ENCODE measurements at places on chromosomes 3 and 15.

- DNase-seq, result no peak
These were observed 5.7 kb upstream of the CSPG4 start for GRCh38 chr15:75718328-75718727.

DNA sequence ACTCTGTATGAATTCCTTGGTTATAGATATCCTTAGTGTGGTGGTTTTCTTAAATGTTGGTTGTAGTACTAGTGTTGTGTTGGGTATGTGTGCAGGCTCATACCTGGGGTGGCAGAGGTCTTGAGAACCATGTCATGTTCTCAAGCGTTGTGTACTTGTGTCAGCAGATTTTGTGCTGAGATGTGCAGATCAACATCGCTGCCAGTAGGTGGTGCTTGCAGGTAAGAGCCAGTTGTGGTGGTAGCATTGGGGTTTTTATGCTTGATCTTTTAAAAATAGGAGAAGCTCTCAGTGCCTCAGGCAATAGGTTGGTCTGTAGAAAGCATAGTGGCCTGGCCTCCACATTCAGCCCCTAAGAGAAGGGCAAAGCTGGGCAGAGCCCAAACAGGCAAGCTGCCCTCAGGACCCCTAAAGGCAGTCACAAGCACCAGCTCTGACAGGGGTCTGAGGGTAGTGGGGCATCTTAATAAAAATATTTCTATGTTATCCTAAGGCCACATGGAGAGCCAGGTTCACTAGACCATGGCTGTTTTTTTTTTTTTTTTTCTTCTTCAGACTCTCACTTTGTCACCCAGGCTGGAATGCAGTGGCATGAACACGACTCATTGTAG is 164.0 kb downstream of the IL20RB start:
- DNase-seq, result no peak

GRCh38 chr15:59678620-59679019 is 10.5 kb downstream of the BNIP2 start:
- DNase-seq, result no peak

- no peak for DNase-seq
These were observed at the start of gene CDV3 for GRCh38 chr3:133573629-133574194. Gene CDV3 (plus strand): TSS chr3:133573686. CDS start chr3:133574045, 359 bp downstream.

DNA sequence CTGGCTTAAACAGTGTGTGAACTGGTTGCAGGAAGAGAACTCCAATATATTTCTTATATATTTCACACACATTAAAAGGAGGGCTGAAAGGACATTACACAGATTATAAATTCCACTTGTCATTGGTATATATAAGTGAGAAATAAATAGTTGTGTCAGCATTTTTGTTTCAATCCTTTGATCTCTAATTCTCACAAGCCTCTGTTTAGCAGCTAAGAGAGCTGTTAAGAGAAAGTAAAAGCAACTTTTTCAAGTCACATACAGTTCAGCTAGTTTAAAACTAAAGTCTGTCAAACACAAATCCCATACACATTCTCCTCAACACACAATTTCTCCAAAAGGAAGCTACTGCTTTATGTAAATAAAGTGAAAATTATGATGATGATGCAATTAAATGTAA is 70.5 kb upstream of the CCDC39 start:
- no peak for DNase-seq

DNA sequence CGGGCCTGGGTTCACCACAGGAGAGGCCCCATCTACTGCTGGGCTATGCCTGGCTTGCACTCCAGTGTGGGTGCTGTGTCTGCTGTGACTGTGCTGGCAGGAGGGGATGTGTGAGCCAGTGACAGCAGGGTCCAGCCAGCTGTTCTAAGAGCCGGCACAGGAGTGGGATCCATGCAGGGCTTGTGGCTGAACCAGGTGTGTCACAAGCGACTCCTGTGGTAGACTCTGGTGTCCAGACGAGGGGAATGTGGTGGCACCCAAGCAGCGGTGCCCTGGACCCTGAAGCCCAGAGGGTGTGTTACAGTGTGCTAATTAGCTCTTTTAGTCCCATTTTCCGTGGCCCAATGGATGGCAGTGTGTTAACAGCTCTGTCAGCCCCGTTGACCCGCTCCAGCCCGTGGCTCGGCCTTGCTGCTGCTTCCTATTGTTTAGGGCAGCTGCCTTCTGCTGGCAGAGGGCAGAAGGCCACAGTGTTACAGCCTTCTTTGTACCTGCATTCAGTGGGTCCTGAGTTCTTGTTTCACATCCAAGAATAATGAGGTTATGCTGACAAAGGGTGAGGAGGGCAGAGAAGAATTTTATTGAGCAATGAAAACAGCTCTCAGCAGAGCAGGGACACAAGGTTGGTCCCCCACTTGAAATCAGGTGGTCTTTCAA is 78.5 kb upstream of the RNU6-1 start:
- no peak for DNase-seq

- DNase-seq, result no peak
These were observed 591.4 kb downstream of the FOXP1 start for GRCh38 chr3:70992131-70992530.

DNA sequence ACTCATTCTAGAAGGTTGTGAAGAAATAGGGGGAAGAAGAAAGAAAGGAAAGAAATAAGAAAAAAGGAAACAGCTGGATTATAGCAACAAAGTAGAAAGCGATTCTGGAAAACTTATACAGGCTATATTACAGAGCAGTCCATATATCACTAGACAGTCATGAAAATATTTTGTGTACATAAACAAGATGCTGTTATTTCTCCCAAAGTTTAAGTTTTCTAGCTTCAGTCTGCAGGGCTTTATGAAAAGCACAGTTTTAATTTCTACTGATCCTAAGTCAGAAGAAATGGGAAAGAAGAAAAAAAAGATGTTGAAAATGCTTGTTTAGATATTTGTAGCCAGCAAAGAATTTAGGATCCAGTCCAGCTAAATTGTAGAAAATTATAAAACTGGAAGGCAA is 321.4 kb upstream of the NDN start:
- DNase-seq, result no peak

- DNase-seq, result no peak
These were observed 17.1 kb downstream of the SKIC8 start for GRCh38 chr15:78282324-78282723.

- DNase-seq, result no peak
These were observed 83.1 kb upstream of the VEPH1 start for GRCh38 chr3:157586293-157586692.

DNA sequence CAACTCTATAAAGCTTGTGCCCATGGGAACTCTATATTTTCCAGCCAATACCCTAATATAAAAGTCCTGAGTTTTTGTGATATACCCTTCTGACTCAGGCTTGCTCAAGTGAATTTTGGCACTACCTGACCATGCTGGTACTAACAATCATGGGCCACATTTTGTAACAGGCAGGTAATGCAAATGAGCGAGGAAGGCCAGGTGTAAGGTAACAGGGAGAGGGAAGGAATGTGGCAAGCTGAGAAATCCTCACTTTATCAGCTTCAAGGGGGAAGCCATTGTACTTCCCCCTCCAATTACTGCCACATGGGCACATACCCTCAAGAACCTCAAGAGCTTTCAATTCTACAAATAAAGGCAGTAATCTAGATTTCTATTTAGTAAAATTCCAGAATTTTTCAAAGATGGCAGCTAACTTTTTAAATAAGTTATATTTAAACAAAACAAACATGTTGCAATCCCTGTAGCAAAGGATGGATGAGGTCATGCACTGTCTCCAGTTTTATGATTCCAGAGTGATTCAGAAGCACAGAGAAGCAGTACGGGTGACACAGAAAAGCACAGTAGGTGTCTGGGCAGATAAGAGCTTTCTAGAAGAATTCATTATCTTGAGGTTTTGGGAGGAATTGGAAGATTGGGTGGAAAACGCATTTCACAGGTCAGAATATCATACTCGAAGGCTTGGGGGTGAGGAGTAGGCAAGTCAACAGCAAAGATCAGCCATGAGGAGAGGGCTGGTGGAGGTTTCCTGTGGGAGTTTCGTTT is 87.6 kb downstream of the FOXP1 start:
- no peak for DNase-seq

DNA sequence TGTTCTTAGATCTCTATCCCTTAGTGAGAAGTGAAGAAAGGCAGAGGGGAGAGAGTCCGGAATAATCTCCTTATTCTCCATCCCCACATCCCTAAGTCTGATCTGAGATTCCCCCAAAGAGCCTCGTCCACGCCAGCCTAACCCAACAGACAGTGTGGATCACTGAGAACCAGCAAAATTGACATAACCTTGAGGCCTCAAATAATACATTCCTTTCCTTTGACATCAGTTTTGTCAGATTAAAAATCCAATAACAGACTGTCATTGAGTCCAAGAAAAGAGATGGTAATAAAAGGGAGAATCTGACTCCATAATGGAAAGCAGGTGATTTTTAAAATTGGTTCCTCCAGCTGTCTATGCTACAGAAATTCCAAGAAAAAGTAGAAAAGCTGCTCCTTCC is 7.7 kb upstream of the SIAH2 start:
- DNase-seq, result no peak

GRCh38 chr3:104951426-104951825 is 415.3 kb upstream of the ALCAM start:
- no peak for DNase-seq

- no peak for DNase-seq
These were observed 837.8 kb downstream of the DIPK2A start for GRCh38 chr3:144809380-144809779.

DNA sequence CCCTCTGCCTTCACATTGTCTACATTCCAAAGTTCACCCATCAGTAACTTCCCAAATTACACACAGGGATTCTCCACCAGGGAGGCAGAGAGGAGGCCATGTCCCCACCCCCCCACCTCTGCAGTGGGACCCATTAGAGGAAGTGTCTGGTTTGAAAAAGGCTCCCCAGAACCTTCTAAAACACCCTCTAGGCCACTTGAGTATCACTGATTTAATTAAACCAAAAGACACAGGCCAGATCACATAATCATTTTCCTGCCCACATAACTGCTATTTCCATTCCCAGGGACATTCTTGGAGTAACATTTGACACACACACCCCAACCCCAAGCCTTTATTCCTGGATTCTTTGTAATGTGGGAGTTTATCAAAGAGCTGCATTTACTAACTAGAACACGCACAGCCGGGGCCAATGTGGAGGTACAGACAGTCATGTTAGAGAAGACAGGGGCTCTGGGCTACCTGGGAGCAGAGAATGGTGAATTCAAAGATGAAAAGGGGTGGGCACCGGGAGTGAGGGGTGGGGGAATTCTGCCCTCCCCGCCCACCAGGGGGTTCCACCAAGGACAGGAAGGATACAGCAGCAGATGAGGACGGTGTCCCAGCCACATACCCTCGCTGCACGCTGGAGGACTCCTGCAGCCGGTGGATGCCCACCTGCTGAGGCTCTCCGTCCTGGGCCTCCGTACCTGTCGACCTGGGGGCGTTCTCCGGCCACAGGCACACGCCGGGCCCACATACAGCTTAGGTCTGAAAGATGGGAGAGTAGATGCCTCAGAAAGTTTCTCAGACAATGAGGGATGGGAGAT is 201.4 kb upstream of the CTNNB1 start:
- DNase-seq, result no peak

GRCh38 chr3:125389282-125389681 is 14.2 kb upstream of the ZNF148 start:
- no peak for DNase-seq

- DNase-seq, result no peak
These were observed 1.3 kb downstream of the SMCO1 start for GRCh38 chr3:196513697-196514349.

DNA sequence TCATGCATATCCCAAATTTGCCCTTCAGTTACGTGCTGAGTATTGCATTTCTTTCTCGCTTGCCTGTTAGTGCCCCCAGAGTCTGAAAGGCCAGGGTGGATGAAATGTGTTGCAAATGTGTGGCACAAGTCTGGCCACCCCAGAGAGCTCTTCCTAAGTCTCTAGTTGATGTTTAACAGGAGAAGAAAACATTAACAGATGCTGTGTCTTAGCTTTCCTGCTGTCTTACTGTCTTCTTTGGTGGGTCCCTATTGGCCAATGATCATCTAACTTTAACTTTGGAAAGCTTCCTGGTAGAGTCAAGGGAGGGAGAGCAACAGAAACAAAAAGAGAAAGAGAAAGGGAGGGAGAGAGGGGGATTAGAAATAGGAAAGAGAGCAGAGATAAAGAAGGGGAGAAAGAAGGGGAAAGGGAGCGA is 76.7 kb upstream of the P3H2 start:
- no peak for DNase-seq

GRCh38 chr3:57820479-57820878 is 64.4 kb downstream of the SLMAP start:
- no peak for DNase-seq

DNA sequence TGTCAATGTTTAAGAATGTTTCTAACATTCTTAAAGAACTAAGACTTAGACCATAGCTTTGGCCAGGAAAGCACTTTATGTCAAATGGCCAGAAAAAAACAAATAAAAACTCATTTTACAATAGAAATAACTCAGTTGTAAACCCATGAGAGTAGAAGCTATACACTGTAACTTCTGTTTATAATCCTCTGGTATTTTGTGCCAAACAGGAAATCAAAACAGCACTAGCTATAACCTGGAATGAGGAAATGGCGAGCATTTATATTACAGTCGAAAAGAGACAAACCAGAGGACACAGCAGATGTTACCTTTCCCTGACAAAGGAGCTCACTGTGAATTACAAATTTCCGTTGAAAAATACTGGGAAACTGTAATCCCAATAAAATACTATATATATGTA is 10.3 kb downstream of the GK5 start:
- DNase-seq, result no peak

- peak; percentile 33 for DNase-seq
These were observed 524 bp upstream of the TOPBP1 start for GRCh38 chr3:133662278-133662651.

DNA sequence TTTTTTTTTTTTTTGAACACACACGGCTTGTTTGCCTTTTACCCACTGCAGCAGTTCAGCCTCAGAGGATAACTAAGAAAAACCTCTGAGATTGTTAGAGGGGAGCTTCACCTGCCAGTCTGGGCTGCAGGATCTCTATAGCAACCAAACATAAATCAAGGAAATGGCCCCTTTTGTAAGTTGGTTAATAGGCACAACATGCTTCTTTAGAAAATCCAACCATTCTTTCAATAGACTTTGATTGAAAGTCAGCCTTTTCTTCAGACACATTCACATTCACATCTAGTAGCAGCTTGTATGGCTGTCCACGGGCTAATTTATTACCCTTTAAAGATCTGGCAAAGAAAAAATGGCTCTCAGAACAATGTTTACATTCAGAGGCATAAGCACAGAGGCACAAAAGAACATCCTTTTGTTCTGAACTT is 136.6 kb upstream of the RARB start:
- DNase-seq, result peak; percentile 35

- no peak for DNase-seq
These were observed 76.6 kb downstream of the SRGAP3 start for GRCh38 chr3:9172851-9173321.

Measured in NCI-H1417 treated with DMSO at 0.1 percent for 48 hours (cell line).